ENCODE measurements at places on chromosomes 1 and 21.

DNA sequence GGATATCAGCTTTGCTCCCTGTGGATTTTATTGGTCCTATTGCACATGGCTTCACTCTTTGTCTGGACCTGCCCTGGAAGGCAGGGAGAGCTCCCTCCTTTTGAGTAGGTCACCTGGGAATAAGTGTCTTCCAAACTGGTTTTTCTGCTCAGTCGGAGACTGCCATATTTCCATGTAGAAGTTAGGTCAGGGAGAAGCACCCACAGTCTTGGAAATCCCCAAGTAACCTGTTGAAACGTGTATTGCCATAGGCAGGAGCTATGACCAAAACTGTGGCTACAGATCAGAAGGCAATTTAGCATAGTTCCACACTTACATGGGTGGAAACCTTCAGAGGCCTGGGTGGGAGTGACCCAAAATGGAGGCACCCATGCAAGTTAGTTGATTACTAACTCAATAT lies 3.5 kb upstream of the GNG12 start:
- no peak for DNase-seq

GRCh38 chr1:228018961-228019721 lies 12.3 kb downstream of the WNT3A start:
- peak; percentile 29 for DNase-seq

- DNase-seq = no peak
These were observed 45.0 kb downstream of the ABCD3 start for GRCh38 chr1:94463056-94463764.

GRCh38 chr1:22039594-22040285 lies 12.8 kb upstream of the CDC42 start:
- no peak for DNase-seq

- DNase-seq = no peak
These were observed 18.5 kb downstream of the ABCB10 start for GRCh38 chr1:229539863-229540506.

DNA sequence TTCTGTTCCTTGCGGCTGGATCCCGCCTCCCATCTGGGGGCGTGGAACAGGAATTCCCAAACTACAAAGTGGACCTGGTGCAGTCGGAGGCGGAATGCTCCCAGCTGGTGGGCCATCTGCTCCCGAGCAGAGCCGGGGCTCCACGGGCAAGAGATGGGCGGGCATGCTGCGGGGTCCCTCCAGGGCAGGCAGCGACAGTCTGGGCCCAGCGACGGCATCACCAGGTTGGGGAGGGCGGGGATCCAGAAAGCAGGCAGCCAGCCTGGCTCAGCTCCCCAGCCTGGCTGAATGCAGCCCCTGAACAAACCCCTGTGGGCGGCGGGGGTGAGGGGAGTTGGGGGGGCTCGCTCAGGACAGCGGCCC lies 3.6 kb downstream of the MEGF6 start:
- no peak for DNase-seq

DNA sequence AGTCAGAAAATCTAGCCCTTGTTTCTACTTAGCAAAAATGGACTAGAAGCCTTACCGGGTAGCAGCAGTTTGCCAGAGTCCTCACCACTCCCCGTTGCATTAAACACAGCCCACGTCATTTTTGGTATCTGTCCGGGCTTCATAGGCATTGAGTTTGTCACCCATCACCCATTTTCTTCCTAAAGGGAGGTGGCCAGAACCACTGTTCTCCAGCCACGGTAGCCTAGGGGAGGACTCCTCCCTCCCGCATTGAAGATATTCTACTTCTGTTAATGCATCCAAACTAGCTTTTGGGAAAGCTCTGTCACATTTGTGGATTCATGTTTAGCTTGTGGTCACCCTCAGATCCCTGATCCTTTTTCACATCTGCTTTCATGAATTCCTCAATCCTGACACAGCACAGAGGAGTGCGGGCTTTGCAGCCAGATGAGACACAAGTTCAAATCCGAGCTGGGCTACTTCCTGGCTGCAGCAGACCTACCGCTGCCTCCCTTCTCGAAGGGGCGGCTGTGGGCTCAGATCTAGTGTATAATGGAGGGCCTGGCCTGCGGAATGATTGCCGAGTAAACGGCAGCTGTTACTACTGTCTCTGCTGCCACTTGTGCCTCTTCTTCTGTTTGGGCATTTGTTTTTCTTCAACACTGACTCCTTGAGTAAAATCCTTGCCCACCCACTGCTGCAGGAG lies 63.2 kb upstream of the EFHD2 start:
- DNase-seq = no peak

DNA sequence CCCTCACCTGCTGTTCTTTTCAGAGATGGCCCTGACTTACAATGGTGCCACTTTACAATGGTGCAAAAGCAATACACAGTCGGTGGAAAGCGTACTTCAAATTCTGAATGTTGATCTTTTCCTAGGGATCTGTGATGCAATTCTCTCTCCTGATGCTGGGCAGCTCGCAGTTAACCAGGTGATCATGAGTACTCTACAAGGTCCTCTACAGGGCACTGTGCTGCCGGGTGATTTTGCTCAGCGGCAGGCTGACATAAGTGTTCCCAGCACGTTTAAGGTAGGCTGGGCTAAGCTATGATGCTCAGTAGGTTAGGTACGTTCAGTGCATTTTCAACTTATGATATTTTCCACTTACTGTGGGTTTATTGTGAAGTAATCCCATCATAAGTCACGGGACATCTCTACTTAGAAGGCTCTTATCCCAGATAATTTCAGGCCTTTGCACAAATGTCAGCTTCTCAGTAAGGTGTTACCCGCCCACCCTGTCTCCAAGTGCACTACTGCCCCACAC lies 126.5 kb downstream of the KCNN3 start:
- no peak for DNase-seq

GRCh38 chr1:177044390-177044789 lies 120.1 kb downstream of the ASTN1 start:
- DNase-seq = no peak
